GM06990 (cell line): ENCODE measurements at places on chromosomes 7 and 10.

- no peak for DNase-seq
Measured at GRCh38 chr10:73648975-73649829, 6.6 kb downstream of the SYNPO2L start.

DNA sequence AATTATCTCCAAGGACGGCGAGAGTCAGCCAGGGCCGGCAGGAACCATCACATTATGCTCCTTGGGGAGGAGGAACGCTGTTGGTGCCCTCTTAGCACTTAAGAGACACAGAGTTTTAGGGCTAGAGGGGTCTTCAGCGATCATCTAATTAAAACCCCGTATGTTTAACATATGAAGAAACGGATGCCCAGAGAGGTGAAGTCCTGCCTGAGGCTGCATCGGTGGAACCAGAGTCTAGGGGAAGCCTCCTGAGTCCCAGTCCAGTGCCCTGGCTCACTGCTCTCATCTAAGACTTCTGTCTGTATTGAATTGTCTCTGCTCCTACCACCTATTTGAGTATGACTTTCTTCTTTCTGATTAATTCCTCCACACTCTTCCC is 688 bp upstream of the ABCB4 start:
- DNase-seq, result no peak

DNA sequence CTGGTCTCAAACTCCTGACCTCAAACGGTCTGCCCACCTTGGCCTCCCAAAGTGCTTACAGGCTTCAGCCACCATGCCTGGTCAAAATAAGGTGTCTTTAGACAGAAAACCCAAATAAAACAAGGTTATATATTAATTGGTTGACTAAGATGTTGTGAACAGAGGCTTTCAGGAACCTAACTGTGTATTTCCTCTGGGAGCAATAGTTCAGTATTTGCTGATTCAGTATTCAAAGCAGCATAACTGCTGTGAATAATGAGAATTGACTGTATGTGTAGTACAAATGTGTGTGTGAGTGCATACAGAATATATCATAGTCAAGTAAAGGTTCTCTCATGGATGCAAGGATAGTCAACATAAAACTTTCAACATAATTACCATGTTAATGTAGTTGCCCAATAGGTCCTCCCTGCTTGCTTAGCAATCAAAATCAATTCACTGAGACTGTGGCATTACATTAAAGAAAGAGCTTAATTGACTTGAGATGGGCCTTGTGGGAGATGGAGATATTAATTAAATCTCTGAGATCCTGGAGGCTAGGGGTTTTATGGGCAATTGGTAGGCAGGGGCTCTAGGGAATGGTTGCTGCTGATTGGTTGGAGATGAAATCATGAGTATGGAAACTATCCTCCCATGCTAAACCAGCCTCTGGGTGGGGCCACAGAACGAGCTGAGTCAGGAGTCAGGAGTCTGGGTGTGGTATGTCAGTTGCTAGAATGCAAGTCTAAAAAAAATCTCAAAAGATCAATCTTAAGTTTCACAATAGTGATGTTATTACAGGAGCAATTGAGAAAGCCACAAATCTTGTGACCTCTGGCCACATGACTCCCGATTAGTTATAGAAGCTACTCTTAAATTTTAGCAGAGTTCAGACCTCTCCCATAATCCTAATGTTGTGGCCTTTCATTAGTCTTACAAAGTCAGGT is 162.7 kb downstream of the AKR1D1 start:
- DNase-seq, result no peak

- no peak for DNase-seq
Measured at GRCh38 chr10:77580482-77580881, 57.1 kb downstream of the KCNMA1 start.

DNA sequence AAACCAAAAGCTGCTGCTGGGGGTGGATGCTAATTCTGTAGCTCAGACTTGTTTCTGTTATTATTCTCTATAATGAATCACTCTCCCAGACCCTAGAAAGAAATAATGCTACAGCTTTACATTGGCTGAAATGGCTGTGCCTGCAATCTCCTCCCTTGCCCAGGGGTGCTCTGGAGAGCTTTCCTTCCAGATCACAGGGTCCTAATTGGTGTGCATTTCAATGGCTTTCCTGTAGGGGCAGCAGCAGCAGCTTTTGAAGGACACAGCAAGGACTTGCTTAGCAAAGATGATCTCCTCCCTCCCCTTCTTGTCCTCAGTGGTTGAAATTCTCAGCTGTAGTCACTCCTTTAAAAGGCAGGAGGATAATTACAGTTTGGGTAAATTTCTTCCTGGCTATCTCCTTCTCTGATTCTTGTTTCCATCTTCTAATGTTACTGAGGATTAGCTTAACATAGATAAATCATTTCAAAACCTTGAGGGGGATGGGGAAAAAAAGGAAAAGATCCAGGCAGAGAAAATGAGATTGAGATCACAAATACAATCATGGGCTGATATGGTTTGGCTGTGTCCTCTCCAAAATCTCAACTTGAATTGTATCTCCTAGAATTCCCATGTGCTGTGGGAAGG is 120.2 kb upstream of the CTTNBP2 start:
- DNase-seq, result peak; percentile 9
